ENCODE measurements at places on chromosomes 7 and 10. TPM values are rescaled to one million over a fixed set of nuclear protein-coding genes. Genes with fewer than 3 reads are reported as not detected.

CHAT gene
- not detected for total RNA-seq

GRCh38 chr10:117226813-117227451, 14.0 kb upstream of the SLC18A2 start:
- no peak for DNase-seq

SLC26A5 gene
- 1.2 TPM for total RNA-seq

GRCh38 chr7:87048839-87049238, 10.6 kb downstream of the ELAPOR2 start:
- DNase-seq: no peak

BMPER gene
- total RNA-seq: 0.29 TPM

DNA sequence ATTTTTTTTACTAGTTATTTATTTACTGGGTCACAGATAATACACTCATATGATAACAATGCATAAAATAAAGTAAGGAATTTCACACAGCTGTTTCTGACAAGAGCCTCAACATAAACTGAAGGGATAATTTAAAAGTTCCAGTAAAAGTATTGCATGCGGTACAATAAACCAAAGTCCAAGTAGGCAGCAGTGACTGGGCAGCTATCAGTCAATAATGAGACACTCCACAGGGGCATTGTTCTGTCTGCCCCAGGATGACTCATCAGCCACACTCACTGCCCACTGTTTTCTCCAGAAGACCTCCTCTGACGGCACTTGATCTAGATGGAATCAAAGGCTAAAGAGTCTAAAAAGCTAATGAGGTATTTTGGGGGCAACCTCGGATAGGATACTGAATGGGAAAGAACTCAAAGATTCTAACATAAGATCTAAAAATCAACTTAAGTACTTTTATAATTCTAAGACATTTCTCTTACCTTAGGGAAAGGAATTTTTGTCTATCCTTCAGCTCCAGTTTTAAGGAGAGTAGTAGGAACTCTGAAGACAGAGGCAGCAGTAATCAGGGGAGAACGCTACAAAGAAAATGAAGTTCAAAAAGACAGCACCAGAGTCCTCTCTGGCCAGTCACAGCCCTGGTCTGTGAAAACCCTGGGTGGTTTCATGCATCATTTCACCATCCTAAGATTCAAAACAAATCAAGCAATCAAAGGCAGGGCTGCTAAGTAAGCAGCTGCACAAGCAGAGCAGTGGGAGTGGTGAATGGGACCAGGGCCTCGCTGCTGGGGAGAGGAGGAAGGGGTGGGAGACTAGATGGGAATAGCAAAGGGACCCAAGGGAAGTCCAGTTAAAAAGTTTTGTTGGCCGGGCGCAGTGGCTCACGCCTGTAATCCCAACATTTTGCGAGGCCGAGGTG, 175.1 kb downstream of the AVL9 start:
- DNase-seq: peak; percentile 74

GRCh38 chr10:11959966-11960365, 82.6 kb downstream of the UPF2 start:
- DNase-seq: no peak

DNA sequence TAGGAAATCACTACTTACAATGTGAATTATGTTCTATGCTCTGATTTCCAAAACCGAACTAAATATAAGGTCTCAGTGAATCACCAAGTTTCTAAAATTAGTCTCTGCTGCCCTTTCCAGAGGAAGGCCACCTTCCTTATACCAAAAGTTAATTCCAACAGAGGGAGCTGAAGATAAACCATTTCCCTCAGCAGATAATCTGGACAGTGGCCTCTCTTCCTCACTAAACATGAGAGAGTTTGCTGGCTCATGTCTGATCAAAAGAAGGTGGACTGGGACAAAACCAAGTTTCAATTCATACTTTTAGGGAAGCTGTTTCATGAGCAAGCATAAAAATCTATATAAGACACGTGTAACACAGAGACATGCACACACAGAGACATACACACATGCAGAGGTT, 6.4 kb downstream of the FEZF1 start:
- no peak for DNase-seq

HBP1 gene
- total RNA-seq: 204 TPM

All from lower leg skin (tissue), 4 donors.